ENCODE measurements at places on chromosomes 16 and 17. TPM values are rescaled to one million over a fixed set of nuclear protein-coding genes. Genes with fewer than 3 reads are reported as not detected.
A peak's percentile ranks its signal among the peaks of the same experiment; 100 is the strongest.

- H3K27ac ChIP-seq, result no peak overlapping the region
- H3K4me3 ChIP-seq, result no peak overlapping the region
- no peaks in the 10 kb centered on the region for H3K36me3 ChIP-seq
- no peaks in the 10 kb centered on the region for H3K4me1 ChIP-seq
- no peak for DNase-seq
These were observed 67.4 kb downstream of the PPM1E start for GRCh38 chr17:58823051-58823525.

DNA sequence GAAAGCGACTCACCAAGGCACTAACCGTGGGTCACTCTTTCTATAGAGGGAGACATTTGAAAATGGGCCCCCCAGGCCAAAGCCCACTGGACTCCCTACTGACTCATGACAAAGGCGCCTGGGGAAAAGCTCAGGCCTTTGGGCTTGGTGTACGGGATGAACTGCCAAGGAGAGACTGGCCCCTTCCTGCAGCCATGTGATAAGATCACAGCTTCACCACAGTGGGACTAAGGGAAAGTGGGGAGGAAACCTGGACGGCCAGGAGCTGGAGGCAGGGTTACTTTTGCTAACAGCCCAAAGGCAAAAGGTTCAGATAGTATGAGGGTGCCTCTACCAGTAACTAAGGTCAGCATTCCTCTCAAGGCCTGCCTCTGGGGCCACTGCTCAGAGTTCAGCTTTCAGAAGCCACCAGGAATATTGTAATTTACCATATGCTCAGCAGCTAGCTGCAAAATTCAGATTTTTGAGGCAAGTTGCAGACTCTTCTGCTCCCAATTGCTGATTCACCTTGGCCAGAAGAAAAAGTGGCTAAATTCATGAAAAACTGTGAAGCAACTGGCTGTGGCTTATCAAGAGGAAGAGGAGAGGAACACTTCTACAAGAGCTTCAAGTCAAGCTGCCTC is 37.1 kb upstream of the SLC25A19 start:
- H3K27me3 ChIP-seq, result no peaks in the 10 kb centered on the region
- H3K27ac ChIP-seq, result peak overlapping the region; percentile 88
- DNase-seq, result no peak
- peaks cover 82% of the 10 kb centered on the region for H3K4me1 ChIP-seq
- peaks cover 70% of the 10 kb centered on the region for H3K36me3 ChIP-seq
- H3K4me3 ChIP-seq, result peak overlapping the region; percentile 57

DNA sequence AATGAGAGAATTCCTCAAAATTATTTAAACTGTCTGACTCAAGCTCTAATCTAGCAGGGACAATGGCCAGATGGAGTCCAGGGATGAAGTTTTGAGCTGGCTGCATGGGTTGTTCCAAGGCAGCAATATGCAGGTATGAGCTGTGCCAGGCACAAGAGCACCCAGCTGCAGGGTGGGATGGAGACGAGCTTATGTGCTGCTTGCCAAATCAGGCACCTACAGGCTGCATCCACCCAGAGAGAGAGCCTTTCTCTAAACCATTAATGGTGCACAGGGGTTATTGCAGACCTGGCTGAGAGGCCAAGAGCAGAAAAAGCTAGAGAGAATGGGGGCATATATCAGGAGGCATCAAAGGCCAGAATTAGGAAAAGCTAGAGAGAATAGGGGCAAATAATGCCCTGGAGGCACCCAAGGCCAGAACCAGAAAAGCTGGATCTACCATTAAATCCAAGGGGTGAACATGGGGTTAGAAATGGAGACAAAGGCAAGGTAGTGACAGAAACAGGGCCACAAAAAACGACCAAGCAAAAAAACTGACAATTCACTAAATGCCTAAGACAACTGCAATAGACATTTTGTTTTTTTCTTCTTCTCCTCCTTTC is 11.0 kb downstream of the KRT33A start:
- no peak for DNase-seq
- no peak overlapping the region for H3K27ac ChIP-seq
- no peak overlapping the region for H3K4me3 ChIP-seq
- peaks cover 11% of the 10 kb centered on the region for H3K4me1 ChIP-seq
- H3K36me3 ChIP-seq, result no peaks in the 10 kb centered on the region
- H3K27me3 ChIP-seq, result peaks cover 10% of the 10 kb centered on the region

- no peaks in the 10 kb centered on the region for H3K27me3 ChIP-seq
- no peaks in the 10 kb centered on the region for H3K4me1 ChIP-seq
- DNase-seq, result no peak
- no peak overlapping the region for H3K4me3 ChIP-seq
- H3K27ac ChIP-seq, result no peak overlapping the region
These were observed 134.7 kb upstream of the NETO2 start for GRCh38 chr16:47278306-47278970.

GRCh38 chr17:29793501-29793900 is 136.5 kb downstream of the SSH2 start:
- H3K36me3 ChIP-seq, result peaks cover 22% of the 10 kb centered on the region
- no peak for DNase-seq
- peaks cover 5% of the 10 kb centered on the region for H3K4me1 ChIP-seq

DNA sequence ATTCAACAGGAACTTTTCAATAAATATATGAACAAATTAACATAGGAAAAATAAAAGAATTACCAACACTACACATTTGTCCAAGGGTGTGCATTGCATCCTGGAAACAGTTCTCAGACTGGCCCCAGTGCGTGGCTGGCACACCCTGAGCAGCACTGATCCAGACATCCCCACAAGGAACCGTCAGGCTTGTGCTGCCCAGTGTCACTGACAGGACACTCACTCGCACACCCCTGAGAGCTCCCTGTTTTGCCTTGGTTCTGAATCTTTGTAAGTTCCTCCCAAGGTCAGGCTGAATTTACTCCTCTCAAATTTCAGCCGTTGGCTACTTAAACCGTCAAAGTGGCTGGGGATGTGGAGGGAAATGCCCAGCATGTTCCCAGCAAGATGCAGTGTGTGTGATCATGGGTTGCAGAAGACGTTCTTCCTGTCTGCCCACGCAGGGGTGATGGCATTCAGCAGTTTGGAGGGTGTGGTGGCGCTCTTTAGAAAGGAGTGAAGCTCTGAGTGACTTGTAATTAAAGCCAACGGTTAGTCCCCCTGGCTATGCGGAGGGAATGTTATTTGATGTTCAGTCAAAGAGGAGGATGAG is 1.7 kb downstream of the MT2A start:
- H3K4me3 ChIP-seq, result peak overlapping the region; percentile 93
- no peaks in the 10 kb centered on the region for H3K36me3 ChIP-seq
- H3K27me3 ChIP-seq, result no peaks in the 10 kb centered on the region
- DNase-seq, result no peak

- no peak for DNase-seq
- no peak overlapping the region for H3K27ac ChIP-seq
- H3K36me3 ChIP-seq, result no peaks in the 10 kb centered on the region
These were observed 27.1 kb downstream of the ADAM11 start for GRCh38 chr17:44785921-44786320.

- DNase-seq, result no peak
- no peaks in the 10 kb centered on the region for H3K27me3 ChIP-seq
- H3K4me1 ChIP-seq, result no peaks in the 10 kb centered on the region
- H3K36me3 ChIP-seq, result peaks cover 21% of the 10 kb centered on the region
- no peak overlapping the region for H3K4me3 ChIP-seq
These were observed 22.1 kb downstream of the GALNS start for GRCh38 chr16:88834670-88835069.

- H3K27me3 ChIP-seq, result peaks cover 16% of the 10 kb centered on the region
- H3K36me3 ChIP-seq, result no peaks in the 10 kb centered on the region
- H3K4me1 ChIP-seq, result no peaks in the 10 kb centered on the region
- H3K4me3 ChIP-seq, result no peak overlapping the region
- no peak for DNase-seq
- H3K27ac ChIP-seq, result no peak overlapping the region
These were observed 50.2 kb upstream of the WSCD1 start for GRCh38 chr17:6019959-6020358.

GRCh38 chr17:56274491-56274890 is 121.2 kb downstream of the ANKFN1 start:
- no peaks in the 10 kb centered on the region for H3K27me3 ChIP-seq
- H3K4me1 ChIP-seq, result no peaks in the 10 kb centered on the region
- H3K4me3 ChIP-seq, result no peak overlapping the region

DNA sequence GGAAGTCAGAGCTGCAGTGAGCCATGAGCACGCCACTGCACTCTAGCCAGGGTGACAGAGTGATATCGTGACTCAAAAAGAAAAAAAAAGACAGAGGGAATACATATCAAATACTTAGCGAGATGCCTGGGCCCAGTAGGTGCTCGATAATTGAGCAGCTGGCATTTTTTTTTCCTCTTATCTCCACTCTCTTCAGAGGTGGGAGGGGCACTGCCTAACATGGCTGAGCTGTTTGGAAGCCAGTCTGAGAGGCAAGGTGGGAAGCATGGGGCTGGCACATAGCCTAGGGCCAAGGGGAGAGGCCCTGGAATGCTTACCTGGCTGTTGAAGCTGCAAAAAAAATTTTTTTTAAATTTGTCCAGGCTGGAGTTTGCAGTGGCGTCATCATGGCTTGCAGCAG is 38.4 kb downstream of the HIC1 start:
- no peak for DNase-seq
- H3K36me3 ChIP-seq, result peaks cover 8% of the 10 kb centered on the region
- H3K27ac ChIP-seq, result no peak overlapping the region
- no peak overlapping the region for H3K4me3 ChIP-seq

DNA sequence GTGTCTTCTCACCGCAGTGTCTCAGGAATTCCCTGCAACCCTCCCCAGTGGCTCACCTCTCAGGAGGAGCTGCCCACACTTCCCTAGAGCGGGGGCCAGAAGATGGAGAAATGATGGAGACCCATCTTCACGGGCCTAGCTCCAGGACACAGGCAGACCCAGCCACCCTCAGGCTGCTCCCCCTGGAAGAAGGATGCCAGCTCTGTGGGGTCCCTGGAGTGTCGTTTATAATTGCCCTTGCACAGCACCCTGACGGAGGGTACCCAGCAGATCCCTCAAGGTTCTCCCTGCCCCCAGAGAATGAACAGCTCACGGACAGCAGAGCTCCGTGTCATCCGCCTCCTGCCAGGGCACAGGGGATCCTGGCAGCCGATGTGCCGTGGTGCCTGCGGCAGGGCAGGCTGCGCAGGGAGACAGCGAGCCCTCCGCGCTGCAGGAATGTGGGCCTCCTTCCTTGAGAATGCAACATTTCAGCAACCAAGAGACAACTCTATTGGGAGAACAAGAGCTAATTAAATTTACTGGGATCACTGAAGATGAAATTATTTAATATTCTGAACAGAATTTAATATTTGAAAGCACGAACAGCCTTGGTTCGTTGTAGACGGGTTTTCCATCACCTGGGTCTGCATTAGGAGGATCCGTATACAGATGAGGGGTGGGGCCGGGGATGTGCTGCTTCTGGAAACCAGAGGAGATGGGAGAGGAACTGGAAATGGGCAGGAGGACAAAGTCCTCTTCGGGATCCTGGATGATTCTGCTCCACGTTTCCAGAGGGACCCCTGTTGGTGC is 21.0 kb upstream of the RBFOX3 start:
- no peaks in the 10 kb centered on the region for H3K36me3 ChIP-seq
- no peak overlapping the region for H3K4me3 ChIP-seq
- DNase-seq, result peak; percentile 1

- no peak for DNase-seq
- peaks cover 13% of the 10 kb centered on the region for H3K4me1 ChIP-seq
- H3K36me3 ChIP-seq, result peaks cover 3% of the 10 kb centered on the region
- no peaks in the 10 kb centered on the region for H3K27me3 ChIP-seq
- no peak overlapping the region for H3K4me3 ChIP-seq
- no peak overlapping the region for H3K27ac ChIP-seq
These were observed 3.9 kb downstream of the SMIM5 start for GRCh38 chr17:75637143-75637538.

GRCh38 chr17:54536306-54536705 is 364.3 kb upstream of the TOM1L1 start:
- H3K36me3 ChIP-seq, result no peaks in the 10 kb centered on the region
- H3K27ac ChIP-seq, result no peak overlapping the region
- H3K27me3 ChIP-seq, result no peaks in the 10 kb centered on the region
- H3K4me1 ChIP-seq, result no peaks in the 10 kb centered on the region
- DNase-seq, result no peak
- no peak overlapping the region for H3K4me3 ChIP-seq

GRCh38 chr16:27365142-27366089 is 36.6 kb upstream of the IL21R start:
- H3K4me3 ChIP-seq, result no peak overlapping the region
- peaks cover 67% of the 10 kb centered on the region for H3K4me1 ChIP-seq
- H3K36me3 ChIP-seq, result peaks cover 44% of the 10 kb centered on the region

DNA sequence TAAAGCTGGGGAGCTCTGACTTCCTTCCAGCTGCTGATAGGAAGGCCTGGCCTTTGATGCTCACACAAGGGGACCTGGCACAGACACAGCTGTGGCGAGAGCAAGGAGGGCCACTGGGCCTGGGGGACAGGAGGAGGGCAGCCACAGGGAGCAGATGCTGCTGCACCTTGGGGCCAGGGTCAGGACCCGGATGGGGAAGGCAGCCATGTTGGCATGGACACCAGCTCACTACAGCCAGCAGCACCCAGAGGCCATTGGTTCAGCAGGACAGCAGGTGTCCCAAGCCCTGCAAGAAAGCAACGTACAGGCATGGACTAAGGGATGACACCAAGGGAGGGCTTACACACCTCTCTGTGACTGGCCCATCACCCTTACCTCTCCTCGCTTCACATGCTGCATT is 8.0 kb upstream of the RNF112 start:
- no peak overlapping the region for H3K27ac ChIP-seq
- no peaks in the 10 kb centered on the region for H3K36me3 ChIP-seq
- H3K27me3 ChIP-seq, result peaks cover 4% of the 10 kb centered on the region
- no peaks in the 10 kb centered on the region for H3K4me1 ChIP-seq

- peak overlapping the region; percentile 63 for H3K27ac ChIP-seq
- peaks cover 4% of the 10 kb centered on the region for H3K4me1 ChIP-seq
- no peaks in the 10 kb centered on the region for H3K27me3 ChIP-seq
- DNase-seq, result no peak
- no peak overlapping the region for H3K4me3 ChIP-seq
- peaks cover 66% of the 10 kb centered on the region for H3K36me3 ChIP-seq
These were observed 31.7 kb downstream of the ADCY7 start for GRCh38 chr16:50298075-50298460.

DNA sequence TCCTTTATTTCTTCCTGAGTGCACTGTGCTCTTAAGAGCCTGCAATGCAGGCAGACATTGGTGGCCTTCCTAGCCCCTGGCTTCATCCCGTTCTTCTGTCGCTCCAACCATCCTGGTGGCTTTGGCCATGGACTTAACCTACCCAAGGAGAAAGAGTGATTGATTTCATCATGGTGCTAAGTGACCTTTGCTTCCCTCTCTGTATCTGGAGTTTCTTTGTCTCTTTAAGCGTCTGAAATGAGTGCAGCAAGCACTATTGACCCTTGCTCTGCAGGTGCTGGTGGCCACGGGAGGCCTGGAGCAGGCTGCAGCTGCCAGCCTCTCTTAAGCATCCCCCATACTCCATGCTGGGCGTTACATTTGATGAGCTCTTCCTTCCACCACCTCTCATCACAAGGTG is 60.5 kb downstream of the RAP1GAP2 start:
- peaks cover 17% of the 10 kb centered on the region for H3K4me1 ChIP-seq
- peaks cover 3% of the 10 kb centered on the region for H3K36me3 ChIP-seq
- H3K27me3 ChIP-seq, result peaks cover 36% of the 10 kb centered on the region
- no peak overlapping the region for H3K4me3 ChIP-seq

The ACSM2A gene
- total RNA-seq, result not detected

The MYOCD gene
- total RNA-seq, result 8.0 TPM

The CD300C gene
- 0.16 TPM for total RNA-seq

The FOXL1 gene
- not detected for total RNA-seq

The CRLF3 gene
- 54.9 TPM for total RNA-seq

The PLEKHH3 gene
- 1.4 TPM for total RNA-seq

The PABPN1L gene
- 0.67 TPM for total RNA-seq

The CD300LF gene
- total RNA-seq, result 0.33 TPM

The ARL16 gene
- 30.7 TPM for total RNA-seq

The PYDC1 gene
- total RNA-seq, result not detected

The ITGAL gene
- total RNA-seq, result 216 TPM

Measured in activated B cell treated with CpG ODN at 0.5 μM for 24 hours (primary cell).